ENCODE measurements at places on chromosomes 5 and 9.

DNA sequence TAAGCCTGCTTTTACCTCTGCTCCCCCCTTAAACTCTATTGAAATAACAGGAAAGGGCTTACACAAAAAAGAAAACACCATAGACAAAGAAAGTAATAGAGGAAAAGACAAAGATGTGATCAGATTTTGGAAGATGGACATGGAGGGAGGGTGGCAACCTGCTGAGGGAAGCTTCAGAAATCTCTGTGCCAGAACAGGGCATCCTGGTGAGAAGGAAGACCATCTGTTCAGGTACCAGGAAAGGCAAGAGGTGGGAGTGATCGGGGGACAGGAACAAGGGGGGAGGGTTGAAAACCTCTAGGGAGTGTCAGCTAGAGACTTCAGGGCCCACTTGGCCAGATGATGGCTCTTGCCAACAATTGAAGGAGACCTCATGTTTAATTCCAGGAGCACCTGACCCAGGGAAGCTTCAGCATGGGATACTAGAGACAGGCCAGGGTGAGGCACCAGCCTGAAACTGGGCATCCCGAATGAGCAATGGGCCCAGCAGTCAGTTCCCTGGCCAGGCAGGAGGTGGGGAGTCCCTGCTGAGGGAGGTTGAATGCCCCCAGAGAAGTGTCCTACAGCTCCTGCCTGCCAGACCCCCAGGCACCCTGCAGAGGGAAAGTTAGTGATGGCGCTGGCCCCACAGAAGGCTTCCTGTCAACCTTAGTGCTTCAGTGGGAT is 8.2 kb downstream of the SQSTM1 start:
- DNase-seq, result no peak

DNA sequence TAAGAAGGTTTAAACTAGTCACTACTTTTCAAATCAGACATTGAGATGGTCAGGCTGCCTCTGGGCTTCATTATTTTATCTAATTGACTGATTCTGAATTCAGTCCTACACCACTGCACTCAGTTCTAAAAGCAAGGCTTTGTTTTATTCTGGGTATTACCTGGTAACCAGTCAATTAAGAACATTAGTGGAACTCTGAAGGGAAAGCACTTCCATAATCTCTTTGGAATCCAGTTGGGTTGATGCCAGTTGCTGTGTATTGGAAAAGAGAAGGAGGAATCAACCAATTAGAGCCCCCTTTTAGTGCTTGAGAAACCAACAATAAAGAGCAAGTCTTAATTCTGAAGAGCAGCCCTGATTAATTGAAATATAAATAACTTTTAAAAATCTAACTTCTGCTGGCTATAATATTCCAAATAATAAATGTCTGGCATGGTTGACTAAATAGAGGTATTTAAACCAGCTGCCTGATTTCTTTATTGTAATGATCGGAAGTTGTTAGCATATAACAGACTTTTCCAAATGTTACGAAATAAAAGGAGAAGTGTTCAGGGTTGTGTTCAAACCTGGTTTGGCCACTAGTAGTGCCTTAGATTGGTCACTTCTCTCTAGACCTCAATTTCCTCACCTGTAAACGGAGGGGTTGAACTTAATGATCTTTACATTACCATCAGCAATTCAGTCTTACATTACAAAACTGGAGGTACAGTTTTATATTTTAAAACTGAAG is 32.0 kb downstream of the CPEB4 start:
- no peak for DNase-seq

DNA sequence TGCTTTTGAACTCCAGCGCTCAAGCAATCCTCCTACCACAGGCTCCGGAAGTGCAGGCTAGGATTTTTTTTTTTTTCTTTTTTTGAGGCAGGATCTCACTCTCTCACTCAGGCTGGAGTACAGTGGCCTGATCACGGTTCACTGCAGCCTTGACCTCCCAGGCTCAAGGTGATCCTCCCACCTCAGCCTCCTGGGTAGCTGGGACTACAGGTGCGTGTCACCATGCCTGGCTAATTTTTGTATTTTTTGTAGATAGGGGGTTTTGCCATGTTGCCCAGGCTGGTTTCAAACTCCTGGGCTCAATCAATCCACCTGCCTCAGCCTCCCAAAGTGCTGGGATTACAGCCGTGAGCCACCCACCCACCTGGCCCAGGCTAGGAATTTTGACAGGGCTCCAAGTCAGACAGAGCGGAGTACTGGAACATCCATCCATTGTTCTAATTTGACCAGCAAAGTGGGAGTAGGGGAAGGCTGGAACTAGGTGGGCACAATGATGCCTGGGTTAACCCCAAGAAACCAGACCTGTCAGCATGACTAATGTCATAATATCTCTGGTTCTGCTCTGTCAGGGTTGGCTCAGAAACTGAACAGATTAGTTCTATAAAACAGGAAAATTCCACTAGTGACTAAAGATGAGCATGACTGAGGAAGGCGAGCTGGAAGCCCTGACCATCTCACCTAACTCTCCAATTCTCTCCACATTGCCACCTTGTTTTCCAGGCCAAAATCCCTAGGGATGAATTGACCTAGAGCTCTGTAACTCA is 9.2 kb downstream of the ZBTB5 start:
- DNase-seq, result no peak

- no peak for DNase-seq
These were observed 6.1 kb upstream of the UBLCP1 start for GRCh38 chr5:159257007-159257406.

DNA sequence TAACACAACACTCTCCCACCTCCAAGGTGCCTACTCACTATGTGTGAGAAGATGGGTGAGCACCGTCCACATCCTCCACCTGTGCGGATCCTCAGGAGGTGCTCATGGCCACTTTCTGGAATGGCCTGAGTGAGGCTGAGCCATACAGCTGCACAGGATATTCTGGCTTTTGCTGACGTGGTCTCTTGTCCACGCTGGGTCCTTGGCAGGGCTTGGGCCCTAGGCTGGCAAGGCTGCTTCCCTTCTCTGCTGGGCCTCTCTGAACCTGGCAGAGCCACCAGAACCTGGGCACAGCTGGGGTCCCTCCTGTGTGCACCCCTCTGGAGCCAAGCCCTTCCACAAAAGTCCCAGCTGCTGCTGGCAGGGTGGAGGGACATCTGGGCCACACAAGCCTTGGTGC is 56.4 kb upstream of the IER5L start:
- DNase-seq, result no peak

GRCh38 chr9:130766021-130766926 is 68.8 kb upstream of the ABL1 start:
- no peak for DNase-seq

- DNase-seq, result no peak
These were observed 687 bp downstream of the LYSMD3 start for GRCh38 chr5:90528601-90529193.

DNA sequence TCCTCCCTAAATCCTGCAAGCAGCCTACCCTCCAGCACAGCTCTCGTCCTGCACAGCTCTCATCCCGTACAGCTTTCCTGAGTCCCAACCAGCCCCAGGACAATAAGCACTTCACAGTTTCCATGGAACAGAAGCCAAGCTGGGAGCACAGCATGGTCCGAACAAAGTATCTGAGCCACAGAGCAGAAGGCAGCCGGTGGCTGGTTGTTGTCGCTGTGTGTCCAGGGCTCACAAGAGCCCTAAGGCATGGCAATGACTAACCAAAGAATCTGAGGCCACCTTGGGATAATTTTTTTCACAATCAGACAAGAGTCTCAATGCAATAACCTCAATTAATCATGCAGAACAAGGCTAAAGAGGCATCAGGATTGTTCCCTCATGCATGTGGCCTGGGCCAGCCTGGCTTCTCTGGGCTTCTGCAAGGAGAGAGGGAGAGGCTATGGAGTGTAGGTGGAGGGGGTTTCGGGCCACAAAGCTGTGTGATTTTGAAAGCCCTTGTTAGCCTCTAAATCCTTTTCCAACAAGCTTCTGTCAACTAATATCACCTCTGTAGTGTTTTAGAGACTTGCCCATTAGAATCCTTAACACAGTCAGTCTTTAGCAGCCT is 323.4 kb downstream of the PIK3R1 start:
- DNase-seq, result no peak

DNA sequence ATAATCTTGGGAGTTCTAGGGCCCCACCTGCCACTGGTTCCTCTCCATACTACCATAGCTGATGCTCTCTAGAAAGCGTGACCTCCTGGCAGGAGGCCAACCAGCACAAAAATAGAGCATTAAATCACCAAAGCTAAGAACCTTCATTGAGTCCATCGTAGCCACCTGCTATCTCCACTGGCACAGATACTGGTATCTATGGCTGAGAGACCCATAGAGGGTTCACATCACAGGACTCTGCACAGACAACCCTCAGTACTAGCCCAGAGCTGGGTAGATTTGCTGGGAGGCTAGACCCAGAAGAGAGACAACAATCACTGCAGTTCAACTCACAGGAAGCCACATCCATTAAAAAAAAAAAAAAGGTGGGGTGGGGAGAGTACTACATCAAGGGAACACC is 509.1 kb downstream of the DTWD2 start:
- no peak for DNase-seq

DNA sequence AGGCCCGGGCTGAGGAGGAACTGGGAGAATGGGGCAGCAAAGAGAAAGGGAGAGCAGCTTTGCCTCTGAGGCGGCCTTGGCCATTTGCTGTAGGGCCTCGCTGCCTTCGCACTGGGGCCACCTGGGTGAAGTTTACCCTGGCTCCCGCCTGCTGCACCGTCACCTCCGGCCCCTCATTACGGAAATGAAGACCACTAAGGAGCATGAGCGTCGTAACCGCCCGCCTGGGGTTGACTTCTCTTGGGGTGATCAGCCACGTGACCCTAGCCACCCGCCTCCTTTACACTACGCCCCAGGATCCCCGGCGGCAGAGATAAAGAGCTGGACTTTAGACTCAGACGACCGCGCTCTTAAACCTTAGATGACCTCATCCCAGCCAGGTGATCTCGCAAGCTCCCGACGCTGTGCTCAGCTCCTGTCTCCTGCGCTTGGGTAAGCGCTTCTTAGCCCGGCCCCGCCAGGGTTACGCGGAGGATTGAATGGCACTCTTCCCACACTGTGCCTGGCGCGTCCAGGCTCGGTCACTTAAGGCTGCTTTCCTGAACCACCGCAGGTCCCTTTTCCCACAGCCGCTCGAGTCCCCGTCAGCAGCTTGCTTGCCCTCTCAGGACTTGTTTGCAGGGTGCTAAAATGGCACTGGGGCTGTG is 107.9 kb upstream of the LARP1 start:
- no peak for DNase-seq

- no peak for DNase-seq
These were observed 32.8 kb upstream of the EBF1 start for GRCh38 chr5:159132429-159133040.

DNA sequence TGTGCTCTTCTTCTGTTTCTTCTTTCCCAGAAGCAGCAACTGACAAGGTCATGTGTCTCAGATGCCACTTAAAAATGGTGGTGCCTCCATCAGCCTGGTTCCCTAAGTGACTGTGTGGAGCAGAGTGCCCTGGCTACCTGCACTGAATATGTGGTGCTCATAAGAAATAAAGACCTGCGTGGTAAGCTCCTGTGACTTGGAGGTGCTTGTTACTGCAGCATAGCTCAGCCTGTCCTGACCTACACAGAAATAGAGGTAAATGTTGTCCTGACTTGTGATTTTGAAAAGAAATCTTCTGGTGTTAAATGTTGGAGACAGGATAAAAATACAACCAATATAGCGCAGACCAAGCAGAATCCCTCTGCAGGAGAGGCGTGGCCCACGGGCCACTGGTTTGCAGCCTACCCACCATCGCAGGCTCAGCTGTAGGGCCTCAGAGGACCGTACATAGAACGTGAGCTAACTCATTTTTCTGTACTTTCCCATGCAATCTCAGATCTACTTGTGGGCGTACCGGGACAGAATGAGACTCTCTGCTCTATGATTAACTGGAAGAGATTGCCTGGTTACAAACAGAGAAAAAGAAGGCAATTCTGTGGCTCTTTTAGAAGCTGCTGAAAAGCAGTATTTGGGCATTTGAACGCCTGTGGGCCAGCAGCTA is 79.4 kb upstream of the UNC5A start:
- DNase-seq, result no peak

DNA sequence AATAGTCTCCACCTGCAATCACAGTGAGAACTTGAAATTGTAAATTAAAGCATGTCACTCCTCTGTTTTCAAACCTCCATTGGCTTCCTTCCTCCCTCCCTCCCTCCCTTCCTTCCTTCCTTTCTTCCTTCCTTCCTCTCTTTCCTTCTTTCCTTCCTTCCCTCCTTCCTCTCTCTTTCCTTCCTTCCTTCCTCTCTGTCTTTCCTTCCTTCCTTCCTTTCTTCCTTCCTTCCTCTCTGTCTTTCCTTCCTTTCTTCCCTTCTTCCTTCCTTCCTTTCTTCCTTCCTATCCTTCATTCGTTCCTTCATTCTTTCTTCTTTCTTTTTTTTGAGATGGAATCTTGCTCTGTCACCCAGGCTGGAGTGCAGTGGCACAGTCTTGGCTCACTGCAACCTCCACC is 595.0 kb upstream of the ZNF608 start:
- DNase-seq, result no peak

DNA sequence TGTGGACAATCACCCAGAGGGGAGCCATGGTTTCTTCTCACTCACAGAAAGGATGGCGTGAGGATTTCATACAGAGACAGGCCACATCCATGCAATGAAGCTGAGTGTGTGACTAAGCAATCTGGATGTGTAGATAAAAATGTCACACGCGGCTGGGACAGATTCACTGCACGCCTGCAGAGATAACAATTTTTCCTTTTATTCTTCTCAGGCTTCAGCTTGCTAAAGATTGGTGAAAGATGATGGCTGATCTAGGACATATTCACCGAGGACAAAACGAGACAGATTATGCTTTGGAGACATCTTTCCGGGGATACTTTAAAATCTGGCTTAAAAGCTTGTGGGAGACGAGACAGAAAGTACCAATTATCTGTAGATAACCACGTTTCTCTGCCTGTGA is 313.9 kb upstream of the TRPC7 start:
- no peak for DNase-seq

DNA sequence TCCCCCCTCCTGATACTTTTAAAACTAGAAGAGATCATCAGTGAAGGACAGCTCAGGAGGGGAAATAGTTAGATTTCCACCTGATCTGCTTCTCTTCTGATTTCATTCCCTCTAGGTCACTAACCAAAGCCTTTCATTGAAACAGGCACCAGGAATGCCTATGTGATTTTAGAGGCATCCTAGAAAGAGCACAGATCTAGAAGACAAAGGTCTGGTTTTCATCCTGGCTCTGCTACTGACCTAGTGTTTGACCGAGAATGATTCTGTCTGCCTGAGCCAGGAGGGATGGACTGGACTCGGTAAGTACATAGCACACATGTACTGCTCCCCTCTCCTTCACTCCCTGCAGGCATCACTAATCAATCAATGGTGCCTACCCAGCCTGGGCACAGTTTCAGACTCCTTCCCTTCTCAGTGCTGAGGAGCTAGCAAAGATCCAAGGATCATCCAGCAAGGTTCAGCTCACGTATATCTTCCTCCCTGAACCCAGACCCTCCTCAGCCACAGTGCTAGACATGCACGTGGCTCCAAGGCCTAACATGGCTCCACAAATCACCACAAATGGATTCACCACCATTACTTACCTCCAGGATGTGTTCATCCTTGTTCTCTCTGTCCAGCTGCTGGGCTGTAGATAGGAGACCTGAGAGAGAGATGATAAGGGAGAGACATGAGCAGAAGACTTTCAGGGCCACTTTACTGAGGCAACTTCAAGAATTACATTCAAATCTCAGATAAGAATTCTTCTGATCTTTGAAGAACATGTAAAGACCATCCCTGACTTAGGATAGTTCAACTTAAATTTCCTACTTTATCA is 35.2 kb downstream of the FAT2 start:
- no peak for DNase-seq

- no peak for DNase-seq
These were observed 16.7 kb downstream of the GALNT10 start for GRCh38 chr5:154207204-154207603.

Measured in occipital lobe (tissue), 3 donors.